ENCODE measurements at places on chromosomes 12 and 14.

- no peak for DNase-seq
Observed at GRCh38 chr14:22388669-22389595, 200.1 kb downstream of the DAD1 start.

- DNase-seq, result no peak
Observed at GRCh38 chr12:11879306-11879705, 191.4 kb upstream of the BCL2L14 start.

DNA sequence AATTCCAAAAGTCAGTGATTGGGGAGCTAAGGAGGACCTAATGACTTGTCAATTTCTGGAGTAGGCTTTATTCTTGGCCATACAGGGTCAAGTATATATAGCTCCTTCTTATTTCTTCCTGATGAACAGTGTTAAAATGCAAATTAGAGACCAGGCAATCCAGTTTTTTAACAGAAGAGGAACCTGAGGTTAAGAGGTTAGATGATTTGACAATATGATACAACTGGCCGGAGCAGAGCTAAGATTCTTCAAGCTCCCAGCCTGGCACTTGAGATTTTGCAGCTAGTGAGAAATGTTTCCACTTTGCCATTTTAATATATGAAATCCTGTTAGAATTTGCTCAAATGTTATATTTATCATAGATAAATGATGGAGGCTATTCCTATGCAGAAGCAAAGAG lies 204.0 kb downstream of the SSPN start:
- no peak for DNase-seq

- no peak for DNase-seq
Observed at GRCh38 chr12:5332551-5332950, 99.4 kb upstream of the NTF3 start.

GRCh38 chr12:28191051-28192048 lies 1.1 kb downstream of the CCDC91 start:
- no peak for DNase-seq

DNA sequence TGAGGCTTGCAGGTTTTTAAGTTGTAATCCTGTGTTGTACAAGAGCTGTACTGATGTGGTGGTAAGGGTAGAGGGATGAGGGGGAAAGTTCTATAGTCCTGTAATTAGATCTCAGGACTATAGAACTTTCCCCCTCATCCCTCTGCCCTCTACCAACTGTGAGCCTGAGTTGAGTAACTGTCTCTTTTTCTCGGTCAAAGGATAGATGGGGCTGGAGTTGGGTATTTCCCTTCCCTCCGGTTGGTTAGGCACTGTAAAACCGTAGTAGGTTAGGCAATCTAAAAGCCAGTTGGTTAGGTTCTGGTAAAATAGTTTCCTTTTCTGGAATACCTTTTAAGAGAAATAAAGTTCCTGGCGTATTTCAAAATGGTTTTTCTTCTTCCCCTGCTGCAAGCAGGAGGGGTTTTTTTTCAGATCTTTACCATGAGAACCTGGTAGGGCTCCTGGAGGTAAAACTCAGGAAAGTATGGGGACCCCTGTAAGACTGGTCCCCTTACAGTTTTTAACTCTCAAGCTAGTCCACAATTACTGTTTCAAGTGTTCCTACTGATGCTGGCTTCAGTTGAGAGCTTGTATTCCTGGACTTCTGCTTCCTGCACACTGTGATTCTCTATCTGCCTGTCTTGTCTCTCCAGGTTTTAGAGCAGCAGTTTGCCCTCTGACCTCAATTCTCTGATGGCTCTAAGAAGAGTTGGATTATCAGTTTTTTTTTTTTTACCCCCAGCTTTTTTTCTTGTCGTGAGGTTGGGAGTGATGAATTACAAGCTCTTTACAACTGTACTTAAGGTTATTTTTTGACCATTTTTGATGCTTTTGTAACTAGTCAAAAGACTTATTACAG lies 58.7 kb downstream of the FUT8 start:
- no peak for DNase-seq

- no peak for DNase-seq
Observed at GRCh38 chr14:77603654-77604255, 12.7 kb downstream of the SPTLC2 start.

DNA sequence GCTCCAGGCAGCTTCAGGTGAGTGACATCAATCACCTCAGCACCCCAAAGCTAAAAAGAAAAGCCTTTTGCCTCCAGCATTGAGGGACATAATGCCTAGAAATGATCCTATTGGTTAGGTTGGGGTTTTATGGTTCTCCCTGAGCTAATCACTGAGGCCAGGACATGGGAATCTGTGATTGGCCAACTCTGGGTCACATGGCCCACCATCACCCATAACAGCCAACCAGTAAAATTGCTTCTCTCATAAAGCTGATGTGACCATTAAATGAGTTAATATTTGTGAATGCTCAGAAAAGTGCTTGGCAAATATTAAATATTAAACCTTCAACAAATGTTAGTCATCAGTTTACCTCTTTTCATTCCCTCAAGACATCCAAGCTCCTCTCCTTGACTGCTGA lies 60.2 kb downstream of the TBX3 start:
- no peak for DNase-seq

DNA sequence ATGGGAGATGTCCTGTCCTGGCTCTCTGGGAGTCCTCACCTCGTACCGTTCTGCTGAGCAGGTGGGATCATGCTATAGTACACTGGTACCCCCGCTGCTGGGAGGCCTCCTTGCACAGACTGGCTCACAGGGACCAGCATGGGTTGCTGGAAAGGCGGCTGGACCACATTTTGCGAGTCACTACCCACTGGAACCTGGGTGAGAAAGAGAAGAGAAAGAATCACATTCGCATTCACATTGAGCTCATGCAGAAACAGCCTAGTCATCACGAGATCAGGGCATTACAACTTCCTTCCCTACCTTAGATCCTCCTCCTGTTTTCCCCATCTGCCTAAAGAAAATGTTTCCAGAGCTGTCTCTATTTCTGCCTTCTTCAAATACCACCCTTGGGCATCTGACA lies 17.3 kb upstream of the STAC3 start:
- no peak for DNase-seq

- no peak for DNase-seq
Observed at GRCh38 chr14:20556500-20557211, 4.2 kb downstream of the RNASE9 start.

DNA sequence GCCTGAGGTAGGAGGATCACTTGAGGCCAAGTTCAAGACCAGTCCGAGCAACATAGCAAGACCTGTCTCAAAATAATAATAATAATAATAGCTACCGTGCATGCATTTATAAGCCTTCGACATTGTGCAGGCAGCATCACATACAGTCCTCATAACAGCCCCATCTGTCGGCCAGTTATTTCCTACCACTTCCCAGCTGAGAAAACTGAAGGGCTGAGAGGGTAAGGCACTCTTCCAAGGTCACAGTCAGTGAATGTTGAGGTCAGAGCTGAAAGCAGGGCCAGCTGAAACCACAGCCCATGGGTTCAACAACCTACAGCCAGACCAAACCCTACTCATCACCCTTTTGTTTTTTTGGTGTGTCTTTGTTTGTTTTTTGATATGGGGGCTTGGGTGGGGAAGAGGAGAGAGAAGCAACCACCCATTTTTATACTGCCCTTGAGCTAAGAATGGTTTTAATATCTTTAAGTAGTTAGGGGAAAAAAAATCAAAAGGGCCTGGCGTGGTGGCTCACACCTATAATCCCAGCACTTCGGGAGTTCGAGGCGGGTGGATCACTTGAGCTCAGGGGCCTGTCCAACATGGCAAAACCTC lies 16.8 kb upstream of the ITPK1 start:
- no peak for DNase-seq

- DNase-seq, result no peak
Observed at GRCh38 chr12:113757221-113758002, 208.7 kb downstream of the RBM19 start.

DNA sequence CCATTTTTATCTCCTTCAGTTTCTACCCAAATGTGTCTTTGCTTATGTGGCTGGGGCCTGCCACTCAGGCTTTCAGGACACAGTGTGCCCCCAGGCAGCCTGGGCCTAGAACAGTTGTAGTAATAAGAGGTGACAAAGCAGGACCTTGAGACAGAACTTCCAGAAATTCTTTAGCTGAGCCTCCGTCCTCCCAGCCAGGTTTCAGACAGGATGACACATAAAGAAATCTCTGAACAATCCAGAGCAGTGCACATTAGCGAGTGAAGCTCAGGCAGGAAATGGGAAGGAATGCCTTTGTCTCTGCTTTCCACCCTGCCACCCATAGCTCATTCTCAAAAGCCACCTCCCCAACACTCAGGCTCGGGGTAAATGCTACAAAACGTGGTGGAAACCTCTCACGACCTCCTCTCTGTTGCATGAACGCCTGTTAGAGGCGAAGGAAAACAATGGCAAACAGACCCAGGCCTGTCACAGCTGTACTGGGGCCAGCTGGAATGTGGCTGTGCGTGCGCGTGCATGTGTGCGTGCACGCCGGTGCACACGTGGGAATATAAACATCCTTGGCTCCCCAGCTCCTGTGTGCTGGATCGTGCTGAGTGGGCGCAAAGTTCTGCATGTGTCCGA lies 286.7 kb downstream of the ZFP36L1 start:
- no peak for DNase-seq

GRCh38 chr14:98163873-98164272 lies 1108.1 kb downstream of the BCL11B start:
- no peak for DNase-seq

DNA sequence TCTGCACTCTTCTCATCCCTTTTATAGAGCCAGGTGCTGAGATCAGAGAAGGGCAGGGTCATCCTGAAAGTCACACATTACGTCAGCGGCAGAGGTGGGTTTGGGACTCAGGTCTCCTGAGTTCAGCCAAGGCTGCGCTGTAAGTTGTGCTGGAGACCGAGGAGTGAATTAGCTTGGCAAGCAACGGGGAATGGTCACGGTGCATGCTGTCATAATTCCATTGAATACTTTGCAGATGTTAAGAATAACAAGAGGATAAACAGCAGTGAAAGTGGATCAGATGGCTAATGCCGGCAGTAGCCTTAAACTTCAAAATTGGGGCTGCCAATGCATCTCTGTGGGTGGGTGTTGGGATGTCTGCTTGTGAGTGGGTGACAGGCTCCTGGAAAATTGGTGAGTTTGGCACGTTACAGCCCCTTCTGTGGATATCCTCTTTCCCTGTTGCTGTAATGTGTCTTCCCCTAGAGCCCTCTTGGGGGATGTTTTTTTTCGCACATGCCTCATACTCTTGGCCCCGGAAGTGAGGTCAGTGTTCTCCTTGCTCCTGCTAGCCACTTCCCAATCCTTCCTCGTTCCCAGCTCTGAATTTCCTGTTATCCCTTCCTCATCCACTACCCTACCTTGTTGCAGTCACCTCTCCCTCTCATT lies 287.1 kb upstream of the SRRM4 start:
- DNase-seq, result no peak

DNA sequence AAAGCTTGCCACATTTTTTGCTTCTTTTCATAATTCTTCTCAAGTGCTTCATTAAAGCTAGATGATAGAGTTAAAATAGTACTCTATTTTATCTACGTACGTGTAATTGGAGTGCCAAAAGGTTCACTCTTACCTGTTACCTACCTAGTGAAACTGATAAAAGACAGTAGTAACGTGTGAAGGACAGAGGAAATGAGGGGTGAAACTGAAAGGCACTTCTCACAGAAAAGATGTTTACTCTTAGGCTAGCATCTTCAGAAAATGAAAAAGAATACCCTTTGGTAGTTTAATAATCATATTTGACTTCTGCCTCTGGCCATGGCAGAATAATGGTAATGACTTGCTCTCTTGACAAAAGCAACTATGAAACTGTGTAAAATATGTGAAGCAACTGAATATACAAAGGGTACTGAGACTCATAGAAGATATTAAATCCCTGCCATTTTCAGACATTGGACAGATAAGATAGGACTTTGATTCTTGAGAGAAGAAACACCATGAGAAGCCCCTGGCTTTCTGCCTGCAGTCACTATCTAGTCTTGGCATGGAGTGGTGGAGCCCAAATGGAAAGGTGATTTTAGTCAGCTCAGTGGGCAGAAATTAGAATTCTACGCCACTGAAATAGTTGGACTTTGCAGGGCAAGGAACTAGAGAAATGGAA lies 6.3 kb upstream of the EVL start:
- no peak for DNase-seq

DNA sequence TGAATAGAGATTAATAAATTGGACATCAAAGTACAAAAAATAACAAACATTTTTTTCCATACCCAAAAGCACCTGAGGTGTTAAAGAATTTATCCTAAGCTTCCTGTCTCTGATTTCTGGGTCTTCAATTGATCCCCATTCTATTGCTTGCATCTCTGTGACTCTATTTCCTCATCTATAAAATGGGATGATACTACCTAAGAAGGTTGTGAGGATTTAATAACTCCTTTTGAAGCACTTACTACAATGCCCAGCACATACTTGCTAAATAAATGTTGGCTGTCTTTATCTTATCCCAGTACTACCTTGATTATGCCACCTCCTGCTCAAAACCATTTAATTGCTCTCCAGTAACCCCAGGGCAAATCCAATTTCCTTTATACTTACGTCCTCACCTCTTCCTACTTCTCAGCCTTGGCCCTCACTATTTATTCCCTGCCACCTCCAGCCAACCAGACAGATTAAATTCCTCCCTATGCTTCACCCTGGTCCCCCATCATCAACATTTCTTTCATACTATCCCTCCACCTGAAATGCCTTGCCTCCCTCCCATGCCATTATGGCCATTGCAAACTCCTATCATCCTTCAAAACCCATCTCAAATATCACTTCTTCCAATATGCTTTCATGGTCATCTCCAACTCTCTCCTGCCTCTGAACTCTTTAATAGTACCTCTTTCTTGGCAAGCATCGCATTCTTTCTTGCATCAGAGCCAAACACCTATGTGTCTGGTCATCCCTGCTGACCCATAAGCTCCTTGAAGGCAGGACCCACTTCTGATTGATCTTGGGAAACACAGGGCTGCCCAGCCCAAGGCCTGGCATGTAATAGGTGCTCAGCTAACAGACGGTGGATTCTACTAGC lies 7.9 kb upstream of the ASIC1 start:
- DNase-seq, result no peak

DNA sequence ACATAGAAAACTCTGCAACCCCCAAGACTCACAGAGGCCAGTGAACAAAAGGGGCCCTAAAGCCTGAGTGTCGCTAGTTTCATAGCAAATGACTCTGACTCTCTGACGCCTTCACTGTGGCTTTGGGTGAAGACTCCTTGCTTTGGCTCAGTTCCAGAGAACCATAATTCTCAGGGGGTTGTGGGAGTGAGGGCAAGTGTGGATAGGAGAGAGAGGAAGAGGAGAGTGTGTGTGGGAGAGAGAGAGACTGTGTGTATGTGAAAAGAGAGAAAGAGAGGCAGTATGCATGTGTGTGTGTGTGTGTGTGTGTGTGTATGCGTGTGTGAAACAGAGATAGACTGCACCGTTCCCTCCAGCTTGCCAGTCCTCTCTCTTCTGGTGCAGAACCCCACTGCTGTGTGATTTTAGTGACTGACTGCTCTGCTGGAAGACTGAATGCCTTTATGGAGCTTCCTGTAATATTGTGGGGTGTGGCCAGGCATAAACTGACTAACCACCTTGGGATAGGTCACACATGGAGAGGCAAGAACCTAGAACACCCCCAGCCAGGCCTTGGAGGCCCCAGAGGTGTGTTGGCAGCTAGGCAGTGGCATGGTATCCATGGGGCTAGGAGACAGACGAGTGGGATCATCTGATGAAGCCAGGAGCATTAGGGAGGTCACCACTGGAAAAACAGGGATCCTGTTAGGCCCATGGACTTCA lies 45.9 kb upstream of the STXBP6 start:
- DNase-seq, result no peak

- DNase-seq, result no peak
Observed at GRCh38 chr12:15151161-15152091, 69.8 kb downstream of the RERG start.

GRCh38 chr12:51323317-51323960 lies 535 bp downstream of the BIN2 start:
- DNase-seq, result no peak

GRCh38 chr12:25271486-25272098 lies 20.9 kb upstream of the KRAS start:
- no peak for DNase-seq

- no peak for DNase-seq
Observed at GRCh38 chr12:122934722-122935121, 31.5 kb downstream of the ABCB9 start.

Measured in activated naive CD8-positive, alpha-beta T cell treated with anti-CD3 and anti-CD28 coated beads, Interleukin-2, amount 50 U/mL, for 16 hours (primary cell).